Tracheal epithelial cell (primary cell): ENCODE measurements at places on chromosomes 3 and 15. TPM values are rescaled to one million over a fixed set of nuclear protein-coding genes. Genes with fewer than 3 reads are reported as not detected.

MKRN3 gene
- 0.24 TPM in 1 of 2 replicates, not detected in the other for total RNA-seq

LMAN1L gene
- 0.21 TPM in 1 of 2 replicates, not detected in the other for total RNA-seq

DTWD1 gene
- 7.2 and 9.2 TPM in 2 replicates for total RNA-seq

WDR49 gene
- 0.72 and 2.1 TPM in 2 replicates for total RNA-seq

A4GNT gene
- not detected in 2 replicates for total RNA-seq
